ENCODE measurements at places on chromosomes 5 and 9. TPM values are rescaled to one million over a fixed set of nuclear protein-coding genes. Genes with fewer than 3 reads are reported as not detected.

GRCh38 chr5:67063791-67064190, 132.8 kb downstream of the CD180 start:
- DNase-seq, result no peak

DNA sequence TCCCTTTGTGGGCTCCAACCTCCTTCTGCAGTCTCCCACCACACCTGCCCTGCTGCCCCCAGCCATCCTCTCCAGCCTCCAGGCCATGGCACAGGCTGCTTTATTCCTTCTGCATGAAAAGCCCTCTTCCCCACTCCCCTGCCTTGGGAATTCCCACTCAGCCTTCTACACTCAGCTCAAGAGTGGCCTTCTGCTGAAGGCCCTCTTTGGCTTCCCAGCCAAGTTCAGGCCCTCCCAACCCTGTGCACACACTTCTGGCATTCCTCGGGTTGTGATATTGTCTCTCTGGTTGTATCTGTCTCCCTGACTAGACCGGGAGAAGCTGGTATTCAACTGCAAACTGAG, 5.7 kb downstream of the SHB start:
- DNase-seq, result no peak

- no peak for DNase-seq
These were observed 222.6 kb downstream of the CAAP1 start for GRCh38 chr9:26669701-26670670.

DNA sequence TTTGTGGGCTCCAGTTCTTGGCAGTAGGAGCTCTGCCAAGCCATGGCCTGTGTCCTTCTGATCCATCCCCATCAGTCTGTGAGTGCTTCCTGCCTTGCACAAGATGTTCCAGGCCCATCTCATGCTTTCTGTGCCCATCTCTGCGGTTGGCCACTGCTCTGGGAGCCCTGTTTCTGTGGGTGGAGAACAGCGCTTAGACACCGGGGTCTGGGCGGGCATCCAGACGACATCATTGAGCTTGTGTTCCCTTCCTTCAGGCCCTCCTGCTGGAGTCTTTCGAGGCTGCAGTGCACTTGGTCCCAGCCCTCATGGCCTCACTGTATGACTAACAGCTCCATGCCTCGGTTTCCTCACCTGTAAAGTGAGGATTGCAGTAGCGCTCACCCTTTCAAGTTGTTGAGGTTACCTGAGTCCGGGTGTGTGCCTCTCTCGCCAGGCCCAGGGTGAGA, 14.9 kb upstream of the CARD19 start:
- DNase-seq, result no peak

- DNase-seq, result peak; percentile 69
These were observed 813 bp downstream of the GNAQ start for GRCh38 chr9:78030553-78031443.

COX7C gene
- polyA plus RNA-seq, result 754 TPM

GRCh38 chr5:171978519-171978918, 27.9 kb downstream of the FBXW11 start:
- no peak for DNase-seq

INSL6 gene
- 0.58 TPM for polyA plus RNA-seq

DNA sequence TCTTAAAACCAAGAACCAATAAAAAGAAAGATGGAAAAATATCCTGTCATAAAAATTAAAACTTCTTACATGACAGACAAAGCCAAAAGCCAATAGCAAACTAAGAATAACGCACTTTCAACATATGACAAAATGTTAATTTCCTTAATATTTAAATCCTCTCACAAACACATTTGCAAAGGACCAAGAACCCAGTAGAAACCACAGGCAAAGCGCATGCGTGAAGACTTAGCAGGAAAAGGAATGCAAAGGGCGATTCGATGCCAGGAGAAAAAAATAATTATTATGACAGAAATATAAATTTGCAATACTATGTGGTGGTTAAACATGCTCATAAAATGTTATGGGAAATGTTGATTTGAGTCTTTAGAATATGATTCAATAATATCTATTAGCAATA, 39.9 kb upstream of the OLFM1 start:
- DNase-seq, result no peak

SNCAIP gene
- 5.7 TPM for polyA plus RNA-seq

GRCh38 chr9:107869111-107869510, 379.5 kb upstream of the KLF4 start:
- no peak for DNase-seq

RFESD gene
- 3.6 TPM for polyA plus RNA-seq

GRCh38 chr9:77834898-77835488, 186.9 kb upstream of the GNA14 start:
- DNase-seq, result no peak

- no peak for DNase-seq
These were observed 242.3 kb downstream of the CAAP1 start for GRCh38 chr9:26650325-26650724.

SLC28A3 gene
- not detected for polyA plus RNA-seq

GRCh38 chr5:180644129-180644824, 5.1 kb downstream of the FLT4 start:
- DNase-seq, result no peak

GRCh38 chr5:149641000-149641576, 59.8 kb downstream of the ARHGEF37 start:
- no peak for DNase-seq

GRCh38 chr5:88540471-88541115, 271.9 kb upstream of the TMEM161B start:
- DNase-seq, result no peak
